Fibroblast of villous mesenchyme (primary cell): ENCODE measurements at places on chromosomes 5 and 9.

GRCh38 chr9:1536522-1537170 lies 478.5 kb upstream of the SMARCA2 start:
- DNase-seq, result no peak

- no peak for DNase-seq
Measured at GRCh38 chr5:164412531-164412930, 907.1 kb downstream of the MAT2B start.

GRCh38 chr5:91848453-91848852 lies 465.3 kb upstream of the ARRDC3 start:
- DNase-seq, result peak; percentile 54

GRCh38 chr5:95959888-95960666 lies 1.6 kb downstream of the ELL2 start:
- peak; percentile 49 for DNase-seq

DNA sequence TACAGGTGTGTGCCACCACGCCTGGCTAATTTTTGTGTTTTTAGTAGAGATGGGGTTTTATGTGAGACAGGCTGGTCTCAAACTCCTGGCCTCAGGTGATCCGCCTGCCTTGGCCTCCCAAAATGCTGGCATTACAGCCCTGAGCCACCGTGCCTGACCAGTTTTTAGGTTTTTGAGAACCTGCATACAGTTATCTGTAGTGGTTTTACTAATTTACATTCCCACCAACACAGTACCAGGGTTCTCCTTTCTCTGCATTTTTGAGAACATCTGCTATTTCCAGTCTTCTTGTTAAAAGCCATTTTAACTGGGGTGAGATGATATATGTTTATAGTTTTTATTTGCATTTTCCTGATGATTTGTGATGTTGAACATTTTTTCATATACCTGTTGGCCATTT lies 12.8 kb downstream of the DMXL1 start:
- no peak for DNase-seq

DNA sequence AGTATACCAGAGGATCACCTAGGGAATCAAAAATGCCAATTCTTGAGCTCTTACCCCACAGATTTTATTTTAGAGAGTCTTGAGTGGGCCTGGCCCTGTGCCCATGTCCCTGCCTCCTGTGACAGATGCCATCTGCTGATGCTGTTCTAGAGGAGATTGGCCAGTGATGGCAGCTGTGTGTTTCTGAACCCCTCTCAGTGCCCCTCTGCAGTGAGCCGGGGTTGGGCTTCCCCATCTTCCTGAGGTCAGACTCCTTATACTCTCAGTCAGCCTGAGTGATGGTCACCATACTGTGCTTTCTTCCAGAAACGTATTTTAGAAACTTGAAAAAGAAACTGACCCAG lies 6.1 kb downstream of the PTCD2 start:
- no peak for DNase-seq

- DNase-seq, result no peak
Measured at GRCh38 chr5:74098941-74099340, 472.9 kb downstream of the ARHGEF28 start.

GRCh38 chr5:32233220-32233695 lies 59.1 kb upstream of the GOLPH3 start:
- peak; percentile 4 for DNase-seq

DNA sequence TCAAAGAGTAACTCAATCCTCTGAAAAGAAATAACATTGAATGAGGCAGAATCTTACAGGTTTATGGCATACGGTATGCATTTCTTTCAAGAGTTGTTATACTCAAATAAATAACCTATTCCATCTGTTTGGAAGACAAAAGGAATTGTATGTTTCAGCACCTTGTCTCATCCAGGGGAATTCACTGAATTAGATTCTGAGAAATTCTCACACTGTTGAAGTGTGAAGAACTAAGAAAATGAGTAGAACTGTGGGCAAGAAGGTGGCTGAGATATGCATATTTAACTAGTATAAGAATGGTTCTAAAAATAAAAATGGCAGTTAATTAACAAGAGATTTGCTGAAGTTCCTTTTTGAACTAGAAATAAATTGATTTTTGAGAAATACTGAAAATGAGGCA lies 279.3 kb upstream of the DAP start:
- DNase-seq, result no peak

DNA sequence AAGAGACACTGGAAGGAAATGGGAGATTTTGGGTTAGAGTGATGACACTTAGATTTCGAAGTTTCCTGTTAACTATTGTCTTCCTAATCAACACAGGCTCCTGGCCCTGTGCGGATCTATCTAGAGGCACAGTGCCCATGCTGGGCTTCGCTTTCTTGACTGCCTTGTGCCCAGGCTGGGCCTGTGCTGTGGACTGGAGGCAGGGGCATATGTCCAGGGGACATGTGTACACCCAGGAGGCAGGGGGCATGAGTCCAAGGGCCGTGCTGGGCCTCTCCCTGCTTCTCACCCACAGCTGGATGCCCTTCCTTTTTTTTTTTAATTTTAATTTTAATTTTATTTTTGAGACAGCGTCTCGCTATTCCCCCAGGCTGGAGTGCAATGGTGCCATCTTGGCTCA lies 37.6 kb downstream of the EHMT1 start:
- DNase-seq, result no peak

DNA sequence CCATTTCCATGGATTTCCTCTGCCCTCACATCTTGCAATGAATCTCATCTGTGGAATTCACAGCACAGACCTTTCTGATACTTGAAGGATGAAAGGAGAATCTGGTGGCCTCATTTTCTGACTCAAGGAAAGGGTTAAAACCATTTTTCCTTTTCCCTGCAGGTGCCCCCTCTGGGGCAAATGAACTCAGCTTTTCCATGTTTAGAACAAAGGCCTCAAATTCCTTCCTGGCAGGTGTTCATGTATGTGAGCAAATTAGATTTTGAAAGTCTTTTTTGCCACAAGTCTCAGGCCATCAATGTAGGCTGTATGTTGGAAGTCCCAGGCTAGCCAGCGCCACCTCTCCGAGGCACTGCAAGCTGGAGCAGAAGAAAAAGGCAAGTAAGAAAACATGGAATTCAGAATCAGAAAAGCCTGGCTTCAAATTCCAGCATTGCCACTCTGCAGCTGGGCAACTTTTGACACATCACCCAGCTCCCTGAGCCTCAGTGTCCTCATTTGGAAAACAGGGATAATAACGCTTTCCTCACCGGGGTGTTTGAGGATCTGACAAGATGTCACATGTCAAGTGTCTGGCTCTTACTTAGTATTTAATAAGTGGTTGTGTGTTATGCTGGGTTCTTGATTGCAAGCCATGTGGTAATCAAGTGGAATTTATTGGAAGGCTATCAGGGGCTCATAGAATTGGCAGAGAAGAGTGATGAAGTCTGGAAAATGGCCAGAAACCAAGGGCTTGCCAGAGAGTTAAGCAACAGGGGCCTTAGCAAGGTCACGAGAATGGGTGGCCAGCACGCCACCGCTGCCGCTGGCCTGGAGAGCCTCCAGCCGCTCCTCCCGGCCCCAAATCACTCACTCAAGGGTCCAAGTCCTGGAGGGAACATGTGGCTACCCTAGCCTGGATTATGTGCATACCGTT lies 48.4 kb upstream of the SMIM23 start:
- DNase-seq, result no peak

- DNase-seq, result no peak
Measured at GRCh38 chr9:20511686-20512085, 110.6 kb downstream of the MLLT3 start.

DNA sequence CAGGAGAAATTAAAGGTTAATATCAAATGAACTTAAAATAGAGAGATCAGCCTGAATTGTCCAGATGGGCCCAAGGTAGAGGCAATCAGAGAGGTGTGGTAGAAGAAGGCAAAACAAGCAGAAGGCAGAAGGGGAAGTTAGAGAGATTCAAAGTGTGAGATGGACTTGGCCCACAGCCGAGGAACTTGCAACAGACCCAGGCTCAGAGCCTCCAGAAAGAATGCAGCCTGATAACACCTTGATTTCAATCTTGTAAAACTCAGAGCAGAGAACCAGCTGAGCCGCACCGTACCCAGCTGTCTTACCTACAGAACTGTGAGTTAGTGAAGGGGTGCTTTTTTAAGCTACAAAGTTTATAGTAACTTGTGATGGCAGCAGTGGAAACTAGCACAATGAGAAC lies 190.9 kb downstream of the RFK start:
- DNase-seq, result no peak

- no peak for DNase-seq
Measured at GRCh38 chr9:133445293-133445969, 14.3 kb upstream of the CACFD1 start.

DNA sequence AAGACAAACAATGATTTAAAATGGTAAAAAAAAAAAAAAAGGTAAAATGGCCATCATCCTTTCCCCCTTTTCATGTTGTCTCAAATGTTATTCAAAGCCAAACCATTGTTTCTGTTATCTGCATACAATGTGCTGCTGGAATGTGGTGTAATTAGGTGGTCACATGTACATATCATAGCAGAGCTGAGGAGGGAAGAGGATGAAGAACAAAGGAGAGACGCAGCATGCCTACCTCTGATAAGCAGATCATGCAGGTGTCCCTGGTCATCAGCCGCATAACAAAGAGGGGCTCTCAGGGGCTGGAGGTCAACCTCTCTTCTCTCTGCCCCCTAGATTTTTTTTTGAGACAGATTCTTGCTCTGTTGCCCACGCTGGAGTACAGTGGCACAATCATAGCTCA lies 141.0 kb downstream of the CARTPT start:
- no peak for DNase-seq

DNA sequence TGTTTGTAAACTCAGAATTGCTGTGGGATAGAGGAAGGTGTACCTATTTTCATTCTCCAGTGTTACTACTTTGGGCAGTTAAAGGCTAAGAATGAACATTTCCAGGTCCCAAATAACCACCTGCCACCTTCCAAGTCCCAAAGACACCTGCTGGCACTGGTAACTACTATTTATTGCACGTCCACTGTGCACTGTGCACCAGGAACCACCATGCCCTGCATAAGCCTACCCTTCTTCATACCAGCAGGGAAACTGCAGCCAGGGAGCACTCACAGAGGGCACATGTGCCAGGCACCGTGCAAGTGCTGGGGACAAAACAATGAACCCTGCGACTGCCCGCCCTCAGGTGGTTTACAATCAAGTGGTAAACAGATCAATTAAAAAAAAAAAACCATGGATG lies 34.9 kb downstream of the RAPGEF1 start:
- no peak for DNase-seq

GRCh38 chr5:154257046-154257445 lies 66.5 kb downstream of the GALNT10 start:
- DNase-seq, result no peak

GRCh38 chr5:126373375-126374108 lies 49.7 kb upstream of the GRAMD2B start:
- no peak for DNase-seq

DNA sequence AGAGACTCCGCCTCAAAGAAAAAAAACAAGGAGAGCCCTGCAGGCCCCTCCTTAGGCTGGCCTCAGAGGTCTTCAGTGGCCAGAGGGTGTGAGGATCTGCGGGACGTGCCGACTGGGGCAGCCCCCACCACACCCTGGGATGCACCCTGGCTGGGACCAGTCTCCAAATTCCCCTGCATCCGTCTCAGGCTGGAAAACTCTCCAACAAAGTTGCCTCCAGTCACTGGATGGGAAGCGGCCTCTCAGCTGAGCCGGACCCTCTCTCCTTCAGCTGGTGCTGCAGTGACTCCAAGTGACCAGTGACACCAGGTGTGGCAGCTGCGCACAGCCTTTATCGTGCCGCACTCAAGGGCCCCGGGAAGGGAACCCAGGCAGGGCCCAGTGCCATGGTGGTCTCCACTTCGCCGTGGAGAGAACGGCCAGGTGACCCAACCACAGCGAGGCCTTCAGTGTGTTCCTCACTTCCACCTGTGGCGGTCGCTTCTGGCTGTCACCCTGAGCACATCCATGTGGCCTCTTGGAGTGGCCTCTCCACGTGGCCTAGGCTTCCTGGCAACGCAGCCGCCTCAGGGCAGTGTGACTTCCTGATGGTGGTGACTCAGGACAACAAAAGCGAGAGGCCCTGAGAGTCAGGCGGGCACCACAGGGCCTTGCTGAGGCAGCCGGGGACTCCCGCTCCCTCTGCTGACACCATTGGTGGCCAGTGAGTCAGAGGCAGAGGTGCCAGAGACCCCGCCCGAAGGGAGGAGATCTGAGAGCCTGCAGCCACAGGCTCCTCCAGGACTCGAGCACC lies 19.3 kb upstream of the CAMSAP1 start:
- DNase-seq, result peak; percentile 57

DNA sequence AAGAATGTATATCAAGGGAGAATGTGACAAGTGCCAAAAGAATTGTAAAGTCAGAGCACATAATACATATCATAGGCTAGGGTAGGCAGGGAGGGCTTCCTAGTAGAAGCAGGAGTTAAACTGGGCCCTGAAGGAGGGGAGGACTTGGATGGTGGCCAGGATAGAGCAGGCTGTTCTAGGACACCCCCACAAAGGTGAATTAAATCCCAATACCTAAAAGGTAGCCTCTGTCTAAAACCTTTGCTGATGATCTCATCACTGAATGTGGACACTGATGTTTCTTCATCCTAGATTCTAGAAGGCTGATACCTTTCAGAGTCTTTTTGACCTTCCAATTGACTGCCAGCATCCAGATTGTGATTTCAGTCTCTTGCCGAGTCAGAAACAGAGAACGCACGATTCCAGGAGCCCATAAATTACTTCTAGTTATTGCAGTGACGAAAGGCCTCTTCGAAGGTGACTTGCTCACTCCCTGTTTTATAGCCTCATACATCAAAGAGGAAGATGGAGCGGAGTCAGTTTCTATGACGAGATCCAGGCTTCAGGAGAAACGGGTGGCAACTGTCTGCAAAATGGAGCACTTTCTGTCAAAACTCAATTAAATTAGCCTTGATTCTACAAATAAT lies 43.2 kb downstream of the KIF4B start:
- no peak for DNase-seq

GRCh38 chr5:147691130-147691529 lies 91.4 kb downstream of the JAKMIP2 start:
- DNase-seq, result no peak
